ENCODE measurements at places on chromosomes 12 and 14.

GRCh38 chr14:62654641-62655040 lies 390.6 kb downstream of the KCNH5 start:
- DNase-seq = peak; percentile 22

- no peak for DNase-seq
Observed at GRCh38 chr12:3745152-3745551, 7.8 kb downstream of the CRACR2A start.

DNA sequence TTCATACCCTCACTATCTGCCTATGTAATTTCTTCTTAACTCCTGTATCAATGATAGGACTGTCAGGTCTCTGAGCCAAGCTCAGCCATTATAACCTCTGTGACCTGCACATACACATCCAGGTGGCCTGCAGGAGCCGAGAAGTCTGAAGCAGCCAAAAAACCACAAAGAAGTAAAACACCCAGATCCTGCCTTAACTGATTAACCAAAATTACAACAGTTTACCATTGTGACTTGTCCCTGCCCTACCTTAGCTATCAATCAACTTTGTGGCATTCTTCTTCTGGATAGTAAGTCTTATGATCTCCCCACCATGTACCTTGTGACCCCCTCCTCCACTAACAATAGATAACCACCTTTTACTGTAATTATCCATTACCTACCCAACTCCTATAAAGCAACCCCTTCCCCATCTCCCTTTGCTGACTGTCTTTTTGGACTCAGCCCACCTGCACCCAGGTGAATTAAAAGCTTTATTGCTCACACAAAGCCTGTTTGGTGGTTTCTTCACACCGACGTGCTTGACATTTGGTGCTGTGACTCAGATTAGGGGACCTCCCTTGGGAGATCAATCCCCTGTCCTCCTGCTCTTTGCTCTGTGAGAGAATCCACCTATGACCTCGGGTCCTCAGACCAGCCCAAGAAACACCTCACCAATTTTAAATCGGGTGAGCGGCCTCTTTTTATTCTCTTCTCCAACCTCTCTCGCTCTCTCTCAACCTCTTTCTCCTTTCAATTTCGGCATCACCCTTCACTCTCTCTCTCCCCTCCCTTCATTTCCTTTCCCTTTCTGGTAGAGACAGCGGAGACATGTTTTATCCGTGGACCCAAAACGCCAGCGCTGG lies 11.5 kb upstream of the LGMN start:
- no peak for DNase-seq

- no peak for DNase-seq
Observed at GRCh38 chr14:103908580-103908979, 19.7 kb upstream of the TDRD9 start.

GRCh38 chr12:51421266-51421884 lies 3.3 kb upstream of the SLC4A8 start:
- peak; percentile 71 for DNase-seq

DNA sequence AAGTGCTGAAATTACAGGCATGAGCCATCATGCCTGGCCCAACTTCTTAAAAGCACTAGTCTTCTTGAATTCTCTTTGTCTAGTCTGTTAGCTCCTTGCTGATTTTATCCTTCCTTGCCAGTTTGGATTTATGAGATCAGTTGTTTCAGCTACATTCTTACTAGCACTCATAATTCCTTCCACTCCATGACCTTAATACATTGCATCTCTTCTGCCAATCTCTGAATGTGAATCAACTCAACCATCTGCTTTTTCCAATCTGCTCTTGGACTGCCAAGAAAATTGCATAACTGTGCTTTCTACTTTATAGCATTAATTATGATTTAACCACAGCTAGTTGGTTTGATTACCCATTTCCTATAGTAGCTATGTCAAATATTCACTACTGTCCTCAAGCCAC lies 14.9 kb upstream of the HEATR5A start:
- DNase-seq = no peak

GRCh38 chr12:17511369-17511768 lies 578.6 kb downstream of the RERGL start:
- no peak for DNase-seq

- DNase-seq = no peak
Observed at GRCh38 chr14:25988536-25988935, 609.3 kb downstream of the NOVA1 start.

DNA sequence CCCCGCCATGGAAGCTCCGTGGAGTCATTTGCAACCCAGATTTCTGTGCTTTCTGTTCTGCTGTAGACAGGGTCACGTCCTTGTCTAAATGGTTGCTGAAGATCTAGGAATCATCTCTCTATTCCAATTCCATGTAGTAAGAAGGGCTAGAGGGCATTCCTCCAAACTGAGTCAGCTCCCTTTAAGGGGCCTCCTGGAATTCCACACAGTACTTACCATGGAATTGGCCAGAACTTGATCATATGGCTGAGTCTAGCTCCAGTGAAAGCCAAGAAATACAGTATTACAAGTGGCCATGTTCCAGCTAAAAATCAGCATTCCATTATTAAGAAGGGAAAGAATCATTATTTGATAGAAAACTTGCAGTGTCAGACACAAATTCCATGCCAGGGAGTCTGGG lies 171.9 kb downstream of the PRKCH start:
- DNase-seq = peak; percentile 65

DNA sequence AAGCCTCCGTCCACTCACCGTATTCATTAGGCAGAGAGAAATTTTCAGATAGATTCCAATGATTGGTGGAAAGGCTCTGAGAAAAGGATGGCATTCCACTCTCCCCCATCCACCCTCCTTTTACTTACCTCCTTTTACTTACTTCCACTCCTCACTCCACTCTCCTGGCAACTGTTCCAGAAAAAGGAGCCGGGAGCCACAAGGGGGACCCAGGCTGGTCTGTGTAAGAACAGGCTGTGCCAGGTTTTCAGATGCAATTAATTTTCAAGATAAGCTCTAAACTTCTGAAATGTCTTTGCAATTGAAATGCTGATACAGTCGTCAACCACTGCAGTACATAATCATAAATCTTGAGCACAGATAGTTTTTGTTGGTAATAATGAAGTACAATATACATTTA lies 248.8 kb downstream of the ANO6 start:
- no peak for DNase-seq

DNA sequence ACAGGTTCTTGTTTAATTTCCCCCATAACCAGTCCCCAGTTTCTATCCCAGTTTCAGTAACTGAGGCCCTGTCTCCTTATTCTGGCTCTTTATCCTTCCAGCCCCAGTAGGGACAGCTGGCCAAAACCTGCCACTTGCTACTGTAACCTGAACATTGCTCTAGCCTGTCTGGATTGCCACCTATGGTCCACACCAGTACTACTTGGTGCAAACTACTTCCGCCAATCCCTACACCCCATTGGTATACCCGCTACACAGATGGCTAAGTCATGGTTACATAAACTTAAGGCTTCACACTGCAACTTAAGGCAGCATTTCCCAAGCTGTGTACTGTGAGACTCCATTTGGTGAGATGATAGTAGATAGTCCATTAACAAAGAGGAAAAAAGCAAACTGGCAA lies 20.3 kb upstream of the C12orf76 start:
- DNase-seq = no peak

All from femur (tissue), 1 donor.